ENCODE measurements at places on chromosomes 5 and 9. TPM values are rescaled to one million over a fixed set of nuclear protein-coding genes. Genes with fewer than 3 reads are reported as not detected.

The NDFIP1 gene
- 60.0 TPM for total RNA-seq

The FAM221B gene
- not detected for total RNA-seq

The PCDHA8 gene
- 0.12 TPM for total RNA-seq

The LECT2 gene
- not detected for total RNA-seq

The ANXA1 gene
- total RNA-seq = 737 TPM

The BTNL8 gene
- total RNA-seq = 0.12 TPM

The TMEM215 gene
- not detected for total RNA-seq

The WDR38 gene
- total RNA-seq = 0.12 TPM

The NEURL1B gene
- total RNA-seq = 3.8 TPM

The SH3PXD2B gene
- 18.5 TPM for total RNA-seq

The PKD2L2 gene
- not detected for total RNA-seq

The ARL10 gene
- total RNA-seq = 1.4 TPM

The SAPCD2 gene
- 21.8 TPM for total RNA-seq

The PSIP1 gene
- total RNA-seq = 54.5 TPM

The GPX3 gene
- 4.4 TPM for total RNA-seq

The NRG2 gene
- 1.9 TPM for total RNA-seq

- DNase-seq = no peak
These were observed 230.3 kb upstream of the PTPRD start for GRCh38 chr9:10843151-10843550.

DNA sequence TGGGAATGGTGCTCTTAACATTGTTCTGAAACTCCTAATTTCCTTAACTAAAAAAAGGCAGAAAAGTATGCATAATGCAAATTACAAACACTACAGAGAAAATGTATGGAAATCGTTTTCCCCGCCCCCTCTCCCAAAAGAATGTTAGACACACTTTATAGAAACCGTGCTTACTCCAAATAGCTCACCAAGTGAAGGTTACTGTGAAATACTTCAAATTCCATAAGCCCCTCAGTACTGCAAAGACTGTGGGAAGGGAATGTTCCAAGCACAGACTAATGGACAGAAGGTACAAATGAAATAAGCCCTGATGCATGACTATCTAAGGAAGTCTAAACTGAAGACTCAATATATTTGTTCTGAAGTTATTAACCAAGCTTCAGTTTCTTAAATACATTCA is 12.5 kb downstream of the MAPKAP1 start:
- DNase-seq = no peak

DNA sequence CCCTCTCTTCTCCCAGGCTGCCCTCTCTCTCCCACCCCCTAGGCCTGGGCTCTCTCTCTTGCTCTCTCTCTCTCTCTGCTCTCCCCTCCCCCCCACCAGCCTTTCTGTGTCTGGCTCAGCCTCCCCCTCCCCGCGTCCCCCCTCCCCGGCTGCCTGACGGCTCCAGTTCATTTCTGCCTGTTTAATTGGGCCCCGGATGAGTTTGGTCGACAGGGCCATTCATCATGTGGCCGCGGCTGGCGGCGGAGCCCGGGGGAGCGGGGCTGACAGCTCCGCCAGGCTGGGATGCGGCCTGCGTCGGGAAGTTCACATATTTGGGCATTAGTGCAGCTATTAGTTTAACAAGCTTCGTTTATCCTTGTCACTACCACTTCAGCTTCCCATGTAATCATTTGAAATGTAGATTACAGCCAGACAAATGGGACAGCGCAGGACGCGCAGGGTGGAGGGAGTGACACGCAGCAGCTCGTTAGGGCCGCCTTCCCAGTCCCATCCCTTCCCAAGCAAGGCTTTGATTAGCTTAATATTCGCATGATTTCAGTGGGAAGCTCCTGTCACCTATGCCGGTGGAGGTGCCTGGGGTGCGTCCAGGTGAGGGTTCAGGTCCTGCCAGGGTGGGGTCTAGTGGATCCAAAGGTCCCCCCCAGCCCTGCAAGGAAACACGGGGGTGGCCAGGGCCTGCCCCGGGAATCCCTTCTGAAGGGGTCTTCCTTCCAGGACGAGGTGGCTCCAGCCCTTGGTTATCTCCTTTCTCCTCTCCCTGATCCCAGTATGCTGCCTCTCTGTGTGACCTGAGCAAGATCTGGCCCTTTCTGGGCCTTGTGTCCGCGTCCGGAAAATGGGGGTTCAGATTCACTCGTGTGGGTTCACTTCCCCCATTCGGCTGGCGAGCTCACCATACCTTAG is 214.8 kb downstream of the PAX5 start:
- no peak for DNase-seq

GRCh38 chr5:138611678-138612218 is 36.5 kb upstream of the HSPA9 start:
- no peak for DNase-seq

DNA sequence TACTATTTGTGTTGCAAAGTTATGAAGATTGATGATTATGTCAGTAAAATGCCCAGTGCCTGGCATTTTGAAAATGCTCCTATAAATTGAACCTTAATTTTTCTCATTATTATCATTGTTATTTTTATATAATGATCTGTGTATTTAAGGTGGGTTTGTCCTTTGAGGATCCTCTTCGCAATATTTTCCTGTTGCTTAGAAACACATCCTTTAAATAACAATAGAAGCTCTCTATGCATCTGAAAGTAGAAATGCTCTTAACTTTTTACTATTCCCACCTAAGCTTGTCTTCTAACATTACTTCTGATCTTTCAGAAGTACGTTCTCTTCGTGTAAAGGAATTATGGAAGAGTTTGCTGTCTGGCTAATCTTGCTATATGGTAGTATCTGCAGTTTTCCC is 214.7 kb upstream of the TLX3 start:
- no peak for DNase-seq

DNA sequence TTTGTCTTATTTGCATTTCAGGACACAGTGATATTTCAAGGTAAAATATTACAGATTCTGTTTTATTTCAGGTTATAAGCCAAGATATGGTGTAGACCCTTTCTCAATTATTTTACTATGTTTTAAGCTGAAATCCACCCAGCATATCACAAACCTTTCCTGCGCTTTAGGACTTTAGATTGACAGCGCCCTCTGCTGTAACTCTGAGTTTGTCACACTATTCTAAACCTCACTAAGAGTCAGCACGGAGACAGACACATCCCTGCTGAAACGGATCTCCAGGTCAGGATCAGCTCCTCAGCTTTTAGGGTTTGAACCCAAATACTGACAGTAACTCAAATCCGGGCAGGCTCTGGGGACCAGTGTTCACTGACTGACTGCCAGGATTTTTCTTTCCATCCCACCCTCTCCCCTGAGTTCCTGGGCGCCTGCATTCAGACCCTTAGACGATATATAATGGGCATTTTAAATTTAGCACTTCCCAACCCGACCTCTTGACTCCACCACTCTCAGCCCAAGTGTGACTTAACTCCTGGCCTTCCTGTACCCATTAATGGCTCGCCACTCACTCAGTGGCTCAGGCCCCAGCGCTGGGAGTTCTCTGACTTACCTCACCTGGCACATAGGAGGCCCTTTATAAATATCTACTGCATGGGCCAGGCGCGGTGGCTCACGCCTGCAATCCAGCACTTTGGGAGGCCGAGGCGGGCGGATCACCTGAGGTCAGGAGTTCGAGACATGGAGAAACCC is 33.5 kb downstream of the TLX3 start:
- peak; percentile 45 for DNase-seq

DNA sequence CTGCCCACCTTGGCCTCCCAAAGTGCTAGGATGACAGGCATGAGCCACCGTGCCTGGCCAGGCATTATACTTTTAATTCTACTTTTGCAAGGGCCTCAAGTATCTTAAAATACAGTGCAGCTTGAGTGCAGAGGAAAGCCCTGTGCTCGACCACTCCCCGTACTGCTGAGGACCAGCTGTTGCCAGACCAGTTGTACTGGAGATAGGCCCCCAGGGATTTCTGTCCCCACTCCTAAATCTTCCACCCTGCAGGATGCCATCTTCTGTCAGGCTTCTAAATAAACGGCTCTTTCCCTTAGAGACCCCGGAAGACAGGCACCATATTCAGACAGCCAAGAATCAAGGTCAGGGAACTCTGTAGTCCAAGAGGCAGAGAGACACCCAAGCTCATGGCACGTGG is 16.6 kb upstream of the PSMD5 start:
- DNase-seq = no peak

DNA sequence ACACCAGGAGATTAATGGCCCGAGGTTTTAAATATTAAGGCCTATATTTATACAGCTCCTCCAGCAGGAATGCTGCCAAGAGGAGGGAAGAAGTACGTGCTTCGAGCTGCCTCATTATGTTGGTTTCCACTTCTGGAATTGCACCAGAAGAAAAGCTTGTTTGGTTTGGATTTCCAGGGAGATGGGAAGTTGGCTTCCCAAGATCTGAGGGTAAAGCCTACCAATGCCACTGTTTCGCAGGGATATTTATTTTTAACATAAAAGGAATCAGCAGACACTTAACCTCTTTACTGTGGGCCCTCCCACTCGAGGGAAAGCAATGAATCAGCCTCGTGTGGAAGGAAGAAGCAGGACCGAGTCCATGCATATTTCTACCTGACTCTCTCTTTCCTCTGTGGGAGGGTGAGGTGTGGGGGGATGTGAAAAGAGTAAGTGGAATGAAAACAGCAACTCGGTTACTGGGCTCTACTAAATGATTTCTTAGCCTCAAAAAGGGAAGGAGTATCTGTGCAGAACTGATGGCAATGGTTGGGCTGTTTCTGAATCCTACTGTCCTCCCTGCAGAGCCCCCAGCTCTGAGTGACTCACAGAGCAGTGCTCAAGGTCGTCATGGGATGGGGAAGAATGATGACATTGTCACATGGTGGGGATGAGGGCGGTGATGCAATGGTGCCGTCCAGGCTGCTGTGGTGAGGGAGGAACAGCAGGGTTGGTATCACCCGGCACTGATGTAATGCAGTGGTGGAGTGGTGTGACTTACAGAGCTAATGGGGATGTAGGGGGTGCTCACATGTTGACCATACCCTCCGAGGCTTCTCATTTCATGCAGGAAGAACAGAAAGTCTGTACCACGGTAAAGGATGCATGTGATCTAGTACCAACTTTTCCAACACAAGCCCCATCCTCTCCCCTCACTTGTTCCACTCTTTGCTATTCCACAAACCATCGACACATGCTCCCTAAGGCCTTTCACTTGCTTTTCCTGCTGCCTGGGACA is 215.0 kb upstream of the PANK3 start:
- DNase-seq = peak; percentile 42

- peak; percentile 99 for DNase-seq
These were observed 117.6 kb upstream of the ANKRD55 start for GRCh38 chr5:56350597-56351170.

GRCh38 chr5:10984021-10984715 is 223.1 kb upstream of the DAP start:
- no peak for DNase-seq

DNA sequence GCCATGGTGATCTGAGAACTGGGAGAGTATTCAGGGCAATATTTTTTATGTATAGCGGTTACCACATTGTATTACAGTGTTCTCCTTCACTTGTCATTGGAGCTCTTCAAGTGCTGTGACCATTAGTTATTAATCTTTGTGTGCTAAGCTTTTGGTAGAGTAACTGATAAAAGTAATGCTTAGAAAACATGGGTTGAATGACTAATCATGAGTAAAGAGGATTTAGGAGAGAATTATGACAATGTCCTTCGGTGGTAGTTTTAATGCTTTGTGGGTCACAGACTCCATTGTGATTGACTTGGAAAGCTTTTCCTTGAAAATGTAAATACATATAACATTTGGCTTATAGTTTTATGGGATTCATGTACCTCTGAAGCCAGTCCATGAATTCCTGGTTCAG is 21.4 kb downstream of the TGFBR1 start:
- no peak for DNase-seq

GRCh38 chr5:27130587-27130986 is 92.2 kb upstream of the CDH9 start:
- peak; percentile 42 for DNase-seq

DNA sequence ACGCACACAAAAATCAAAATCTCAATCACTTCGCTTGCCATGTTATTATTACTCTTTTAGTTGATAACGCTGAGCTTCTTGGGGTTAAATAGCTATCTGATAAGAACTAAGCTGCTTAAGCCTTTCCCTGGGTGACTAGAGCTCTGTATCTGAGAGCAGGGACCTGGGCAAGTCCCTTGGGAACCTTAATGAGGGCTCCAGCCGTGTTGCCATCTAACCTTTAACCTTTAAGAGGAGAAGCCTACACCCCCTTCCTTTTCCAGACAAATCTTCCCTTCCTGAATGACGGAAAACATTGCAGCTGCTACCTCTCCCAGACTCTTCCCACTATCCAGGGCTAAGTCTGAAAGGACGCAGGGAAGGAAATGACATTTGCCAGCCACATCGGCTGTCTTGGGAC is 216.5 kb upstream of the RAI14 start:
- DNase-seq = no peak

GRCh38 chr5:77356740-77357139 is 135.4 kb downstream of the WDR41 start:
- peak; percentile 16 for DNase-seq

- no peak for DNase-seq
These were observed 1006.9 kb downstream of the CDH9 start for GRCh38 chr5:26031481-26031880.

DNA sequence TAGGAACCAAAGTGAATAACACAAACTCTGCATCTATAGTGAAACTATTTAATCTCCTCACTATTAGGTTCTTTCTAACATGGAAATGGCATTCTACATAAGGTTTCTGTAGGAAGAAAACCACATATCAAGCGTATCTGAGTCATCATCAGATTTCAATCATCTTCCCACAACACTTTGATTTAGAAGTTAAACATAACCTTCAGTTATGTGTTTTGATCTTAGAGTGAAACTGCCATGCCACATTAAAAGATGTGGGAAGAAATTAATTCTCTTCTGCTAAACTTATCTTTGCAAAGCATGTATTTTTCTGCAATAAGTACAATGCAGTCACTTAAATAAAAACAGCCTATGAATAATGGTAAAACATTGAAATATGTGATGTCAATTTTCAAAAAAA is 55.0 kb downstream of the MEF2C start:
- peak; percentile 53 for DNase-seq

GRCh38 chr5:99814321-99815063 is 720.7 kb upstream of the FAM174A start:
- no peak for DNase-seq

GRCh38 chr9:113790093-113790492 is 86.0 kb upstream of the ZNF618 start:
- no peak for DNase-seq

GRCh38 chr5:8417316-8418048 is 548.5 kb downstream of the MTRR start:
- DNase-seq = no peak

GRCh38 chr5:3320317-3320875 is 275.2 kb upstream of the IRX1 start:
- DNase-seq = peak; percentile 93

GRCh38 chr5:61089351-61089750 is 72.9 kb downstream of the SMIM15 start:
- no peak for DNase-seq

- DNase-seq = no peak
These were observed 78.4 kb upstream of the DAB2 start for GRCh38 chr5:39503155-39503554.

- DNase-seq = peak; percentile 97
These were observed at the start of gene ICE1 for GRCh38 chr5:5421961-5422818. Gene ICE1, plus strand, starts transcription at chr5:5422677. Its CDS starts 239 bp downstream, at chr5:5422916.

- no peak for DNase-seq
These were observed 113.5 kb upstream of the WWC1 start for GRCh38 chr5:168177831-168178450.

All from RPMI7951 (cell line).